Activated naive CD4-positive, alpha-beta T cell treated with anti-CD3 and anti-CD28 coated beads, Interleukin-2, amount 10 ng/mL, durations not matched to agents 5 hours and 36 hours (primary cell): ENCODE measurements at places on chromosomes 4 and X. TPM values are rescaled to one million over a fixed set of nuclear protein-coding genes. Genes with fewer than 3 reads are reported as not detected.

The ARX gene
- total RNA-seq = not detected

The KCNIP4 gene
- total RNA-seq = not detected

The BOD1L1 gene
- total RNA-seq = 41.5 TPM

The TCEANC gene
- total RNA-seq = 5.2 TPM

The SLC4A4 gene
- 2.5 TPM for total RNA-seq

The RBM46 gene
- total RNA-seq = not detected

The NAA11 gene
- not detected for total RNA-seq

The RAB41 gene
- not detected for total RNA-seq

The RRH gene
- 0.36 TPM for total RNA-seq

The CSAG1 gene
- total RNA-seq = not detected

The HSFX3 gene
- total RNA-seq = not detected

The FOXR2 gene
- not detected for total RNA-seq

The PRDM5 gene
- 0.26 TPM for total RNA-seq

The PABPC5 gene
- total RNA-seq = not detected

The CTSO gene
- 6.1 TPM for total RNA-seq

The CCDC158 gene
- not detected for total RNA-seq

The PABPC1L2B gene
- total RNA-seq = not detected

The PPEF2 gene
- total RNA-seq = 0.48 TPM

The MAGEA11 gene
- total RNA-seq = not detected

The DAPP1 gene
- total RNA-seq = 35.3 TPM

The ARMCX2 gene
- 3.1 TPM for total RNA-seq

The CXCL5 gene
- total RNA-seq = not detected

The VEGFD gene
- not detected for total RNA-seq

The STOX2 gene
- not detected for total RNA-seq

The BANK1 gene
- total RNA-seq = 0.60 TPM

The RNF150 gene
- total RNA-seq = 0.13 TPM

The MAGEA2B gene
- not detected for total RNA-seq

The DGKK gene
- not detected for total RNA-seq

The SERTM2 gene
- total RNA-seq = not detected

The FRMPD3 gene
- total RNA-seq = not detected

The ARMCX1 gene
- 0.30 TPM for total RNA-seq

The STK32B gene
- not detected for total RNA-seq

The DRD5 gene
- not detected for total RNA-seq

The SYTL5 gene
- total RNA-seq = not detected

The SLC10A6 gene
- total RNA-seq = not detected

The RIBC1 gene
- total RNA-seq = 1.3 TPM

The INTU gene
- not detected for total RNA-seq

The SSX4 gene
- total RNA-seq = not detected

The EPHA5 gene
- total RNA-seq = not detected

The FAM184B gene
- not detected for total RNA-seq

The SPANXN4 gene
- not detected for total RNA-seq

The C4orf17 gene
- total RNA-seq = not detected

The CFAP99 gene
- not detected for total RNA-seq

The LAP3 gene
- total RNA-seq = 58.7 TPM

The TCEAL6 gene
- not detected for total RNA-seq

The TKTL2 gene
- not detected for total RNA-seq

The CCNA2 gene
- 77.9 TPM for total RNA-seq

The MAGEC3 gene
- total RNA-seq = not detected

The CXXC4 gene
- total RNA-seq = not detected

The CT45A1 gene
- not detected for total RNA-seq

The JADE3 gene
- 0.71 TPM for total RNA-seq

The FAM53A gene
- 1.8 TPM for total RNA-seq

The HMGN5 gene
- 2.5 TPM for total RNA-seq

The RHOXF2 gene
- total RNA-seq = not detected
